Uterine smooth muscle cell (primary cell): ENCODE measurements at places on chromosomes 4 and X. TPM values are rescaled to one million over a fixed set of nuclear protein-coding genes. Genes with fewer than 3 reads are reported as not detected.

Gene SAGE1
- total RNA-seq, result not detected in 2 replicates

Gene SOWAHD
- under 0.01 TPM in 1 of 2 replicates, not detected in the other for total RNA-seq

Gene SHISA3
- 0.12 and 0.22 TPM in 2 replicates for total RNA-seq

Gene EGFL6
- not detected in 2 replicates for total RNA-seq

Gene SPANXB1
- not detected in 2 replicates for total RNA-seq

Gene SMARCA1
- total RNA-seq, result 54.9 and 65.7 TPM in 2 replicates

Gene C4orf51
- not detected in 2 replicates for total RNA-seq

Gene GAGE12C
- total RNA-seq, result not detected in 2 replicates

Gene SPANXN3
- not detected in 2 replicates for total RNA-seq

Gene AMOT
- total RNA-seq, result 3.9 and 6.1 TPM in 2 replicates

Gene TAF1
- 63.2 and 68.9 TPM in 2 replicates for total RNA-seq

Gene ANOS1
- 7.9 and 12.5 TPM in 2 replicates for total RNA-seq

Gene CITED1
- total RNA-seq, result 0.37 and 0.77 TPM in 2 replicates

Gene TNIP3
- total RNA-seq, result 0.25 and 0.77 TPM in 2 replicates

Gene MAB21L2
- total RNA-seq, result 0.11 and 0.12 TPM in 2 replicates

Gene IL9R
- total RNA-seq, result under 0.01 TPM in 1 of 2 replicates, not detected in the other

Gene IDUA
- 8.2 and 14.0 TPM in 2 replicates for total RNA-seq

Gene AFM
- not detected in 2 replicates for total RNA-seq

Gene CXorf38
- 10.7 and 12.8 TPM in 2 replicates for total RNA-seq

Gene KLB
- not detected in 2 replicates for total RNA-seq

Gene EVC2
- total RNA-seq, result 10.0 and 16.4 TPM in 2 replicates

Gene EXOC1L
- not detected in 2 replicates for total RNA-seq

Gene GYPE
- 0.11 and 0.25 TPM in 2 replicates for total RNA-seq

Gene PWWP3B
- total RNA-seq, result 13.3 and 35.0 TPM in 2 replicates

Gene MAGEA6
- total RNA-seq, result not detected in 2 replicates

Gene NUDT9
- 18.3 and 21.2 TPM in 2 replicates for total RNA-seq

Gene NXF2
- not detected in 2 replicates for total RNA-seq

Gene KDR
- 0.75 and 0.77 TPM in 2 replicates for total RNA-seq
